ENCODE measurements at places on chromosomes 12 and 14.

DNA sequence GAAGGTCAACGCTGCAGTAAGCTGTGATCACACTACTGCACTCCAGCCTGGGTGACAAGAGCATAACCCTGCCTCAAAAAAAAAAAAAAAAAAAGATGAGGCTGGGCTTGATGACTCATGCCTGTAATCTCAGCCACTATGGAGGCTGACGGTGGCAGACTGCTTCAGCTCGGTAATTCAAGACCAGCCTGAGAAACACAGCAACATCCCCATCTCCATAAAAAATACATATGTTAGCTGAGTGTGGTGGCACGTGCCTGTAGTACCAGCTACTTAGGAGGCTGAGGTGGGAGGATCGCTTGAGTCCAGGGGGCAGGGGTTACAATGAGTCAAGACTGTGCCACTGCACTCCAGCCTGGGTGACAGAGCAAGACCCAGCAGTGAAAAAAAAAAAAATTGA, 50.4 kb downstream of the GXYLT1 start:
- no peak for DNase-seq

DNA sequence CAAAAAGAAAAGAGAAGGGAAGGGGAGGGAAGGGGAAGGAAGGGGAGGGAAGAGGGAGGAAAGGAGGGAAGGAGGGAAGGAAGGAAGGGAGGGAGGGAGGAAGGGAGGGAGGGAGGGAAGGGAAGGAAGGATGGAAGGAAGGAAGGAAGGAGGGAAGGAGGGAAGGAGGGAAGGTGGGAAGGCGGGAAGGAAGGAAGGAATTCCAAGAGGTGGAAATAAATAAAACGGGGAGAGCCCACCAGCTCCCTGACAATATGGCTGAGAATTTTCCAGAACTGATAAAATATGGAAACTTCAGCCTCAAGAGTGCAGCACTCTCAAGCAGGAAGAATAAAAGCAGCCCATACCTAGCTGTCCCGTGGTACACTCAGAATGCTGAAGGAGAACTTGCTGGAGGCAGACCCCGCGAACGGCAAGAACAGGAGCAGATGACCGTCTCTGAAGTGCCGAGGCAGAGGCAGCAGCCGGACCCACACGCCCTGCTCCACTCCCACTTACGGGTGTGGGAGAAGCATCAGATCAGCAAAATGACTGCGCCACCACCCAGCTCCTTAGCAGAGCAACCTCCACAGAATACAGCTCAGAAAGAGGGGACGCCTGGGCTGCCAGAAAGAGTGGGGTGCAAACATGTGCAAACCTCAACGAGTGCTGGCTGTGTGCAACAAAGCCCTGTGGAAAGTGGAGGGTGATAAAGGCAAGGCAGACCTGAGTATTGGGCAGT, 34.1 kb upstream of the INF2 start:
- no peak for DNase-seq

- DNase-seq, result no peak
Observed at GRCh38 chr12:5273709-5274108, 158.2 kb upstream of the NTF3 start.

DNA sequence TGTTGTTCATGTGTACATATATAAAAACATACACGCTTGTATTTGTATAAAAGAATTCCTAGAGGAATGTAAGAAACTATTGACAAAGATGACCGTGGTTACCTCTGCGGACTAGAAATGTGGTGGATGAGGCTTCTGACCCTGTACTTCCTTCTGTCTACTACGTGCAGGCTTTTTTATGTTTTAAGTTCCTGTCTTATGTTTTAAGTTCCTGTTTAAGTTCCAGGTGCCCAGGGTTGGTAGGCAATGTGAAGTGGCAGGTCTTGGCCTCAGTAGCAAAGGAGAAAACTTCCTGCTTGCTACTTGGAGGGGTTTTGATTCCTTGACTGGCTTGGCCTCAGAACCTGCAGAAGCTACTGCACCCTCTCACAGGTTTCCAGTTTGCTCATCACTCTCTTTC, 11.6 kb downstream of the POMT2 start:
- no peak for DNase-seq

DNA sequence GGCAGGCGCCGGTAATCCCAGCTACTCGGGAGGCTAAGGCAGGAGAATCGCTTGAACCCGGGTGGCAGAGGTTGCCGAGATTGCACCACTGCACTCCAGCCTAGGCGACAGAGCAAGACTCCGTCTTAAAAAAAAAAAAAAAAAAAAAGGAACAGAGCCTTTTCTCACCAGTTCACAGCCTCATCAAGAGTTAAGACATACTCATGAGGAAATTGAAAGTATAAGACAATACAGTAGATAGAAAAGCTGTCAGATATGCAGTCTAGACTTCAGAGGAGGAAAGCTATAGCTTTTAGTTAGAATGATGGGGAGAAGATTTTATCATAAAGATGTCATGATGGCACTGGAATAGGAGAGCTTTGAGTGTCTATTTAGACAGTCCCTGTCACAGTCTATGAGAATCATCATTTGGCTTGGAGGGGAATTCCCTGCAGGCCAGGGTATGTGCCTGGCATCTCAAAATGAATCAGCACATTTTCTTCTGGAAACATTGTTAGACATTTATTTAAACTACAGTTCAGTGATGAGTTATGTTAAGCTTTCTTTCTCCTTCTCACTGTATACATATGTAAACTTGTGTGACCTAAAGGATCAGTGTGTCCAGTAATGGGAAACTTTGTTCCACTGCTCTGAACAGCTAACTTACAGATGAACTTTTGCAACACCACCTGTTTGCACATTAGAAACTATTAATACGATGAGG, 2.9 kb upstream of the RAB35 start:
- no peak for DNase-seq

- no peak for DNase-seq
Observed at GRCh38 chr14:99252443-99252939, 19.5 kb downstream of the BCL11B start.

GRCh38 chr12:57452937-57453509, 2.1 kb upstream of the INHBE start:
- no peak for DNase-seq

DNA sequence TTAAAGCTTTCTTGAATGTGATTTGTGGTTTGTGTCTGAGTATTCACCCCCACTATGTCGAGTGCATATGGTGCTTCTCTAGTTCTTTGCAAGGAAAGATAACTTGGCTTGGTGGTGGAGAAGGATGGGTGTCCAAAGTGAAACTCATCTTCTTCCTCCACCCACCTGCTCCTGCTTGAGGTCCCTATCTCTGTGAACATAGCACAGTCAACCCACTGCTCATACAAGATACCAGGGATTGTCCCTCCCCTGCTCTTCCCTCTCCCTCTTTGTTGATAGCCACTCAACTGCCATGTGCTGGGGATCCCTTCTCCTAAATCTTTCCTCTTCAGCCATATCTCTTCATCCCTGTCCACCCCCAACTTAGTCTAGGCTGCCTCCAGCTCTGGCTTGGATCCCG, 176.5 kb downstream of the ASCL4 start:
- DNase-seq, result no peak

DNA sequence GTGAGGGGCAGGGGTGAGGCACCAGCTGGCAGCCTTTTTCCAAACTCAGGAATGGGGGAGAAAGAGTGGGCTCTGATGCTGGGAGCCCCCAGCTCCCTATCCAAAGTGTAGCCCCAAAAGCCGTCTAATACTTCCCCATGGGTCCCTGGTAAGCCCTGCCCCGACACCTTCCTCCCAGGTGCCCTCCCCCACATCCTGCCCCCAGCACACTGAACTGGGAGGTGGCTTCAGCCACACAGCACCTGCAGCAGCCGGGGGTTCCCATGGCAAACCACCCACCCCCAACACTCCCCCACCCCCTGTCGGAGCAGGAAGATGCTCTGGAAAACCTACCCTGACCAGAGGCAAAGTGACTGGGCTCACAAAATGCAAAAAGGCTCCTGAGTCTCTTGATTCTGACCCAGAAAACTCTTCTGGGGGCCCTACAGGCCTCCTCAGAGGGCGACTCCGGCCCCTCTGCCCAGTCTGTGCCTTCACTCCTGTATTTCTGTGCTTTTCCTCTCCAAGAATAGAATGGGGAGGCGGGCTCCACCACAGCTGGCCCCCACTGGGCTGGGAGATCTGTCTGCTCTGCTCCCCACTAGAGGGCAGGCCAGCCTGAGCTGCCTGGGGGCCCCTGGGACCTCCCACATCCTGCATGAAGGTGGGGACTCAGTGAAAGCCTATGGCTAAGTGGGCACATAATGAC, 81.6 kb downstream of the ITPK1 start:
- peak; percentile 18 for DNase-seq

All from stimulated activated CD8-positive, alpha-beta memory T cell treated with anti-CD3 and anti-CD28 coated beads, Interleukin-15, amount 100 ng/mL, for 24 hours (primary cell).